ENCODE measurements at places on chromosomes 12 and 14.

GRCh38 chr12:93974252-93974651, 174.1 kb upstream of the PLXNC1 start:
- no peak for DNase-seq

GRCh38 chr14:88546621-88547385, 8.0 kb downstream of the PTPN21 start:
- DNase-seq = no peak

DNA sequence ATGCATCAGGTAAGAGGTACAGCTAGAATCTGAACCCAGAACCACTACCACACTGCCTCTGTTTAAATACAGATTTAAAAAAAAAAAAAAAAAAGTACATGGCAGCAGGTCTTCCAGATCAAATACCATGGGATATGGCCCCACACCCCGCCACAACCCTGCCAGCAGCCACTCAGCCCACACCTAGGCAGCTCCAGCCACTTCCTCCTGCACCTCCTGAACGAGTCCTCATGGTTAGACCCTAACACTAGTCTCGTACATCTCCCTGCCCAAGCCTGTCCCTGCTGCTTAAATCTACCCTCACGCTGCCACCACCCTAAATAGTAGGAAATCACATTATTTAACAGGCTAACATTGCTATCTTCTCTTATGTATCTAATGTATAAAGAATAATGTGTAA, 12.6 kb downstream of the SETD3 start:
- DNase-seq = no peak

GRCh38 chr14:72404998-72405397, 472.8 kb downstream of the RGS6 start:
- DNase-seq = no peak

All from right forelimb (tissue), 1 donor.